Foreskin melanocyte (primary cell): ENCODE measurements at places on chromosomes 6 and 20.

- DNase-seq, result no peak
These were observed 308.9 kb upstream of the JAG1 start for GRCh38 chr20:10982692-10983091.

GRCh38 chr6:52643158-52643557 lies 27.8 kb upstream of the TMEM14A start:
- no peak for DNase-seq

DNA sequence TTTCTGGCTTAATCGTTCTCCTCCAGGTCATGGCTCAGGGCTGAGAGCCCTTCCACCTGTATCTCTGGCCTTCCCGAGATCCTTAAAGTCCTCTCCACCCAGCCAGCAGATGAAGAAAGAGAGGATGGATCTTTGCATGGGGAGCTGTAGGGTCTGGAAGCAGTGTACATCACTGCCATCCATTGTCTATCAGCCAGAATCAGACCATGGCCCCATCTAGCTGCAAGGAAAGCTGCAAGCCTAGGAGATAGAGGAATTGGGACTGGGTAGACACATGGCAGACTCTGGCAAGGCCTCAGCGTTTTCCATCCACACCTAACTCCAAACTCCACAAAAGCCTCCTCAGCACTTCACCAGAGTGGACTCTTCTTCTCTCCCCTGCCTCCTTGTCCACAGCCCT lies 113.8 kb upstream of the MAFB start:
- DNase-seq, result no peak

- DNase-seq, result no peak
These were observed 546.0 kb downstream of the FRK start for GRCh38 chr6:115514656-115515055.
